Activated naive CD8-positive, alpha-beta T cell treated with anti-CD3 and anti-CD28 coated beads, Interleukin-2, amount 10 ng/mL, durations not matched to agents 7 days and 5 days (primary cell): ENCODE measurements at places on chromosomes 7 and 10. TPM values are rescaled to one million over a fixed set of nuclear protein-coding genes. Genes with fewer than 3 reads are reported as not detected.

The ABCB4 gene
- total RNA-seq, result not detected

The RELN gene
- total RNA-seq, result not detected

The PODXL gene
- 1.4 TPM for total RNA-seq

The CLDN3 gene
- total RNA-seq, result not detected

The STEAP1 gene
- total RNA-seq, result not detected

The GHRHR gene
- not detected for total RNA-seq

The SLC29A4 gene
- 1.6 TPM for total RNA-seq

The TAS2R41 gene
- not detected for total RNA-seq

The MYH16 gene
- not detected for total RNA-seq

The ABCC2 gene
- total RNA-seq, result 2.4 TPM

The CEP55 gene
- 50.7 TPM for total RNA-seq

DNA sequence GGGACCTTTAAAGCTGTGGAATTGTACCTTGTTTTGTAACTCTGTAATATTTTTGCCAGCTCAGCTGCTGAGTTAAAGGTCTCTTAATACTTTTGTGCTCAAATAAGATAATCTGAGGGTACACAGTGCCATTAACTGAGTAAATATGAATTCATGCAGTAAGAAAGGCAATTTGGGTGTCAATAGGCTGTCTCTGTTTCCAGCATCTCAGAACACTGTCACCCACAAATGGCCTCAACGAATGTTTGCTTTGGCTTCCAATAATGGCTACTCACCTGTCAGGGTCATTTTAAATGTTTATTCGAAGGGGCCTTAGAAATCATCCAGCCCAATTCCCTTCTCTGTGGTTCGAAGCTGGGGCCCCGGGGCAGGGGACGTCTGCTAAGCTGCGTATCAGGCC, 225.4 kb downstream of the ZMYND11 start:
- peaks cover 7% of the 10 kb centered on the region for H3K4me1 ChIP-seq
- H3K27me3 ChIP-seq, result no peaks in the 10 kb centered on the region
- no peak overlapping the region for H3K27ac ChIP-seq

DNA sequence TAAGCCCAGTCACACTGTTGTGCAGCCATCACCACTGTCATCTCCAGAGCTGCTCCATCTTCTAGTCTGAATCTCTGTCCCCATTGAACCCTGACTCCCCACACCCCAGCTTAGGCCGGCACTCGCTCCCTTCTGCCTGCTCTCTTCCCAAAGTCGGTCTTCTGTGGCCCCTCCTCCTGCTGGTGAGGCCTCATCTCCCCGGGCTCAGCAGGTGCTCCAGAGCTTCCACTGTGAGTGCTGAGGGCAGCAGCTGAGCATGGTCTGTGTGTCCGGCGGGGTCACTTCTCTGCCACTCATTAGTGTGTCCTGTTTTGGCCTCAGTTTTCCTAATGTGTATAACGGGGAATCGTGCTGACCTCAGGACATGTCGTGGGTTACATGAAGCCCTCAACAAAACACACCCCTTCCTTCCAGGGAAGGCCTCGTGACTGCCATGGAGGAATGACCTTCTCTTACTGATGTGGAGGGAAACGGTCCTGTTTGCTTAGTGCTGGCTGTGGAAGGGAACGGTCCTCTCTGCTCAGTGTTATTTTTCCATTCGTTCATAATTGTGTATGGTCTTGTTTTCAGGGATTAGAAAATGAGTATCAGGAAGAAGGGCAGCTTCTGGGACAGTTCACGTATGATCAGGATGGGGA, 4.3 kb upstream of the GET4 start:
- no peak overlapping the region for H3K27ac ChIP-seq
- no peak overlapping the region for H3K4me3 ChIP-seq
- no peaks in the 10 kb centered on the region for H3K27me3 ChIP-seq
- peaks cover 10% of the 10 kb centered on the region for H3K4me1 ChIP-seq
- peaks cover 13% of the 10 kb centered on the region for H3K36me3 ChIP-seq
- no peak for DNase-seq

DNA sequence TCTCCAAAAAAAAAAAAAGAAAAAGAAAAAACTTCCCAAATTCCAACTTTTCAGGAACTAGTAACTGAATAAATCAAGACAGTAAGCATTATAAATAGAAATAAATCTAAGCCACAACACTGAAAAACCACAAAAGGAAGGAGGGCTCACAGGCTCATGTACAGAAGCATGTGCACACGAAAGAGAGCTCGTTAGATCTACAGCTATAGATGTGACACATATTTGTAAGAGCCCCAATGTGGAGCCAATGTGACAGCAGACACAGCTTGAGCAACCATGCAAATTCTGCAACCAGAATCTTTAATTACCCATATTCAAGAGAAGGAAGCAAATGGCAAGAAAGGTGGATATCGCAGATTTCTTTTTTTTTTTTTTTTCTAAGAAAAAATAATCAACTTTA, 94.7 kb downstream of the SORBS1 start:
- H3K4me1 ChIP-seq, result peaks cover 8% of the 10 kb centered on the region
- no peak overlapping the region for H3K4me3 ChIP-seq
- peaks cover 20% of the 10 kb centered on the region for H3K27me3 ChIP-seq
- no peak for DNase-seq

DNA sequence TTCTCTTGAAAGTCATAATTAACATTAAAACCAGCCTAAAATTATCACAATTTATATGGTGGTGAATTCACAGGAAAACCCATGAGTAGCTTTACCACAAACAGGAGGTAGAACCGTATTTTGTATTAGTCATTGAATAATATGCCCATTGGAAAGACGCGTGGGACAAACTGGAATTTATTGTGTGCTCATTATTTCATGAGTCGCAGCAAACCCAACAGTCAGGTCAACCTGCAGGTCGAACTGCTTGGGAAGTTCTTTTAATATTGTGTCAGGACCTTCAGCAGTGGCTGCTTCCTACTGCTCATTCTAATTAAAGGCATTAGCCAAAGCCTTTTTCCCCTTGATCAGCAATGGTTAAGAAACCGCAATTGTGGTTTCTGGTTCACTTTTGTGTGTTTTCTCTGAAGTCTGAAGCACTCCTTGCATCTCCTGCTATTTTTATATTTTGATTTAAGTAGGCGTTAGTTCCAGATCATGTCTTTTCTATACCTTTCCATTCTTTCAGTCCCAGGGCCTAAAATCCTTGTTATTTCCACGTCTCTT, 100.1 kb downstream of the RAB11FIP2 start:
- peaks cover 6% of the 10 kb centered on the region for H3K27me3 ChIP-seq
- no peak for DNase-seq
- no peaks in the 10 kb centered on the region for H3K4me1 ChIP-seq
- H3K36me3 ChIP-seq, result no peaks in the 10 kb centered on the region
- H3K4me3 ChIP-seq, result no peak overlapping the region

GRCh38 chr7:20835111-20835750, 48.5 kb upstream of the SP8 start:
- DNase-seq, result no peak
- H3K4me3 ChIP-seq, result no peak overlapping the region
- H3K36me3 ChIP-seq, result no peaks in the 10 kb centered on the region
- no peak overlapping the region for H3K27ac ChIP-seq
- no peaks in the 10 kb centered on the region for H3K4me1 ChIP-seq

DNA sequence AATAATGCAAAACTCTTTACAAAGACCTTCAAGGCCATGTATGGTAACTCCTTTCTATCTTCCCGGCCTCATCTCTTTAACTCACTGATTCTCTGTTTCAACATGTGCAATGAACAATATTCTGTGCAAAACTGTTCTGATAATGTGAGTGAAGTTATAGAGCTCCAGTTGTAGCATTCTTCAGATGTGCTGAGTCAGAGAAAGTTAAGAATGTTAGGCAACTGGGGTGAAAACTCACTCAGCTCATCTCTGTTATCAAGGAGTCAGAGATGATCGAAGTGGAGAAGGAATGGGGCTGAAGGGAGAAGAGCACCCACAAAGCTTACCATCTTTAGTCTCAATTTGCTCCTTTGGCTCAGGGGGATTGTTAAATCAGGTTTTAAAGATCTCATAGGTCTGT, 344.7 kb upstream of the NPSR1 start:
- H3K36me3 ChIP-seq, result no peaks in the 10 kb centered on the region
- DNase-seq, result no peak

DNA sequence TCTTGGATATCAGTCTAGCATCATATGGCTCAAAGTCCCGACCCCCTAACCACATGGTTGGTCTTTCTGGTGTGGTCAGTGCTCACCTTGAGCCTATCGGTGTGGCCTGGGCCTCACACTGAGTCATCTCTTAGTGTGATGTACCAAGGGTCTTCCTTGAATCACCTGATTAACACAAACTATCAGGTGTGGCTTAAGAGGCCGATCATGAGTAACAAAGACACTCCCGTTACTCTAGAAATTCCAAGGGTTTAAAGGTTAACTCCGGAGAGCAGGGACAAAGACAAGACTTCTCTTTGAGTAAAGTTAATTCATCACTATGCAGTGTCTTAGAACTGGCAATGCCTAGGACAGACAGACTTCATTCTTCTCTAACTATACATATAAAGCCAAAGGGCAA, 52.3 kb upstream of the ARMC3 start:
- DNase-seq, result no peak
- H3K27ac ChIP-seq, result no peak overlapping the region
- H3K4me1 ChIP-seq, result no peaks in the 10 kb centered on the region
- H3K36me3 ChIP-seq, result no peaks in the 10 kb centered on the region
- no peaks in the 10 kb centered on the region for H3K27me3 ChIP-seq

DNA sequence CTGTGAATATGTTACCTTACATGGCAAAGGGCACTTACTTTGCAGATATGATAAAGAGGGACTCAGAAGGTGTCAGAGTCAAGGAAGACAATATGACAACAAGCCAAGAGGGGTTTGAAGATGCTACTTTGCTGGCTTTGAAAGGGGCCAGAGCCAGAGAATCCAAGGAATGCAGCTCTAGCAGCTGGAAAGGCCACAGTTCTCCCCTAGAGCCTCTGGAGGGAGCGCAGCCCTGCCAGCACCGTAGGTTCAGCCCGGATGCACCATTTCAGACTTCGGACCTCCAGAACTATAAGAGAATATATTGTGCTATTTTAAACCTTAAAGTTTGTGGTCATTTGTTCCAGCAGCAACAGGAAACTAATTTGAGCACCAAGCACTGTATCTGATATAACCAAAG, 32.9 kb upstream of the WDR11 start:
- DNase-seq, result no peak
- no peaks in the 10 kb centered on the region for H3K4me1 ChIP-seq
- peaks cover 10% of the 10 kb centered on the region for H3K27me3 ChIP-seq
- H3K36me3 ChIP-seq, result peaks cover 1% of the 10 kb centered on the region
- no peak overlapping the region for H3K4me3 ChIP-seq

GRCh38 chr10:48227213-48227612, 47.3 kb downstream of the FRMPD2 start:
- peaks cover 28% of the 10 kb centered on the region for H3K27me3 ChIP-seq
- H3K36me3 ChIP-seq, result no peaks in the 10 kb centered on the region
- DNase-seq, result no peak
- no peak overlapping the region for H3K27ac ChIP-seq
- H3K4me3 ChIP-seq, result no peak overlapping the region
- peaks cover 6% of the 10 kb centered on the region for H3K4me1 ChIP-seq

DNA sequence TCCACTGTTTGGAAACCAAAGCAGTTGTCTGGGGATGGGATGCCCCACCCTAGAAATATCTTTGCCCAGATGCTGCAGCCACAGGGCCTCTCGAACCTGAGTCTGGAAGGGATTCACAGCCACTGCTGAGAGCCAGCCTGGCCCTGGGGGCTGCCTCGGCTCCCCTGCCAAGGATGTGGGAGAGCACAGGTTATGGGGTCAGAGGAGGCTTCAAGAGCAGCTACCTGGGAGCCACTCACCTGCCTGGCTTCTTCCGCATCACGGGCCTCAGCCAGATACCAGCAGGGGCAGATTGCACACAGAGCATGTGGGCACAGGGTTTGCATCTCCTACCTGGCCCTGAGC, 5.4 kb upstream of the PWWP2B start:
- H3K4me1 ChIP-seq, result peaks cover 5% of the 10 kb centered on the region
- peaks cover 7% of the 10 kb centered on the region for H3K36me3 ChIP-seq
- H3K27ac ChIP-seq, result no peak overlapping the region
- DNase-seq, result peak; percentile 32
- H3K27me3 ChIP-seq, result peaks cover 2% of the 10 kb centered on the region

DNA sequence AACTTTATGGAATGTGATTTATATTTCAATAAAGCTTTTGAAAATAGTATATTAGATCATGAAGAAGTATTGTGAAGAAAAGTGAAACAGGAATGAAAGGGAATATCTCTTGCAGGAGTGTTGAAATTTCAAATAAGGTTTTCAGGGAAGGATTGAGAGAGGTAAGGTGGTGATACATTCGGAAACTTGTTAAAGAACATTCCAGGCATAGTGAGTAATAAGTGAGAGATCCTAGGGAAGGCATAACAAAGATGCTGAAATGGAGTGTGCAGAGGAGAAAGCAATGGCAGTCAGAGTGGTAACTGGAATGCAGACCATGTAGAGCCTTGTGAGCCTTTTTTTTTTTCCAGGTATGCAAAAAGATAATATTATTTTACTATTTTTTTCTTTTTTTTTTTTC, 4.1 kb downstream of the OR9A4 start:
- no peak overlapping the region for H3K27ac ChIP-seq
- H3K27me3 ChIP-seq, result no peaks in the 10 kb centered on the region
- H3K4me1 ChIP-seq, result no peaks in the 10 kb centered on the region

DNA sequence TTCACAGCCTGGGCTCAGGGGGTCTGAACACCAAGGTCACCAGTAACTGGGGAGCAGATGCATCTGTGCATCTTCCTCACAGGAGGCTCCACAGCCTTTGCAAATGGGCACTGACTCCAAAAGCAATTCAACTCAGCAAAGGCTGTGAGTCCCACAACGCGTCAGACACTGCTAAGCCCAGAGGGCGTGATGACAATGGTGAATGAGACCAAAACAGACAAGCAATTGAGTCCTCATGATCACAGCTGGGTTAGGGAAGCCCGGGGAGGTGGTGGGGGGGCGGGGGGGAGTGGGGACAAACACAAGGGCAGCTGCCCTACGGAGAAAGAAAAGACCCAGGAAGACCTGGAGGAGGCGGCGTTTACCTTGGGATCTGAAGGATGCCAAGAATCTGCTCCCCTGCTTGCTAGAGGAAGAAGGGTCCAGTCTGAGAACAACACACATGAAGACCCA, 61.6 kb upstream of the RNF32 start:
- no peak overlapping the region for H3K4me3 ChIP-seq
- H3K27ac ChIP-seq, result no peak overlapping the region
- no peak for DNase-seq

- no peaks in the 10 kb centered on the region for H3K27me3 ChIP-seq
- H3K27ac ChIP-seq, result no peak overlapping the region
These were observed 171.4 kb downstream of the KMT2E start for GRCh38 chr7:105185290-105186010.

GRCh38 chr10:33666686-33667480, 332.4 kb upstream of the NRP1 start:
- H3K4me1 ChIP-seq, result peaks cover 4% of the 10 kb centered on the region
- no peak for DNase-seq
- H3K36me3 ChIP-seq, result peaks cover 2% of the 10 kb centered on the region
- H3K27ac ChIP-seq, result no peak overlapping the region

DNA sequence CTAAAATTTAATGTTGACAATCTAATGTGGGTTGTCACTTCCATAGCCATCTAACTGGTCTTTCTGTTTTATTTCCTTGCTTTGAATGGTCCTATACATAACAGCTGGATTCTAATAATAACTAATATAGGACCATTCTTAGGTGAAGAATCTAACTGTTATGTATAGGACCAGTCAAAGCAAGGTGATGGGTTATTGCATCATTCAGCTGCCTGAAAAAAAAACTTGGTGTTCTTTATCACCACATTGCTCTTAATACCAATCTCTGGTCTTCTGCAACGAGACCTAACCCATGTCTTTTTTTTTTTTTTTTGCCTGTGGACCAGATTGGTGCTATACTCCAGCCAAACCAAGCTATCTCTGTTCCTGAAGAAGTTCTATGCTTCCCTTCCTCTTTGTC, 45.7 kb upstream of the SLC39A12 start:
- H3K27ac ChIP-seq, result no peak overlapping the region
- H3K27me3 ChIP-seq, result peaks cover 5% of the 10 kb centered on the region
- no peak overlapping the region for H3K4me3 ChIP-seq
